Tibial nerve (tissue), 4 donors: ENCODE measurements at places on chromosomes 3 and 15.

DNA sequence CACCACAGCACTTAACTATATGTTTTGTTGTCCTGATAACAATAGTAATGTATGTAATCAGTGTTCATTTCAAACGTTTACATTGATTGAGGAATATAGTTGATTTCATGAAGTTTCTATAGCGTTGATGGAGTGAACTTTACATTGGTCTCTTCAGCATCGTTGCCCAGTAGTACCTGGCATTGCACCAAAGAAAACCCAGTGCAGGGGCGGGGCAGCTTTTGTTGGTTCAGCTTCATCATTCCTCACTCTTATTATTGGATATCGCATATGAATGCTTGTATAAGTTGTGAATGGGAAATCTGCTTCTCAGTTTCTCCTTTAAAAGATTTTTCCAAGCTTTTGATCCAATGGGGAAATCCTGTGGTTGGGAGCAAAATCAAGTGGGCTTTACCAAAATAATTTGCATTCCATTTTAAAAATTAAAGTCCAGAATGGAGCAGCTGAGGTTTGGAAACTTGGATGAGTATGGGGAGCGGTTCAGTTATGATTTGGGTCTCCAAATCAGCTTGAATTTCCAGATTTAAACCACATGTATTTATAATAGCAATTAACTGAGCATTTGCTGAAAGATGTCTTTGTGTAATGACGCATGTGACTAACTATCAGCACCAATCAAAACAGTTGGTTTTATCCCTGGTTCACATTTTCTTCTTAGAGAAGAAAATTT lies 213.7 kb downstream of the ALCAM start:
- no peak for DNase-seq

GRCh38 chr15:60649845-60650548 lies 171.1 kb upstream of the ICE2 start:
- no peak for DNase-seq

GRCh38 chr3:68919000-68919399 lies 13.3 kb downstream of the TAFA4 start:
- no peak for DNase-seq

GRCh38 chr3:71432044-71432975 lies 151.2 kb downstream of the FOXP1 start:
- no peak for DNase-seq

GRCh38 chr15:81888748-81889484 lies 156.9 kb downstream of the MEX3B start:
- DNase-seq = no peak

GRCh38 chr3:138245026-138245425 lies 57.9 kb downstream of the ARMC8 start:
- no peak for DNase-seq

DNA sequence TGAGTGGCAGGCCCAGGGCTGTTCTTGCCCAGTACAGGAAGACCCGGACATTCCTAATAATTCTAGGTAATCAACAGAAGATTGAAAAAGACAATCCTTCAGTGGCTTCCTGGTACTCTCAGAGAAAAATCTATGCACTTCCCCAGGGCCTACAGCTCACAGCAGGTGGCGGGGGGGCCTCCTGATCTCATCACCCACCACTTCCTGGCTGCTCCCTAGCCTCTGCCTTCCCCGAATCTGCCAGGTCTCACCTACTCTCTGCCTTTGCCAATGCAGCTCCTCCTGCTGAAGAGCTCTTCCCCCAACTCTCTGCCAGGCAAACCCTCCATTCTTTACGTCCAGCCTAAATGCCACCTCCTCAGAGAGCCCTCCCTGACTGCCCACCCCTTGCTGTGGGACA lies 37.5 kb downstream of the EHD4 start:
- DNase-seq = no peak

- DNase-seq = no peak
These were observed 26.6 kb upstream of the STIMATE start for GRCh38 chr3:52923963-52924362.

DNA sequence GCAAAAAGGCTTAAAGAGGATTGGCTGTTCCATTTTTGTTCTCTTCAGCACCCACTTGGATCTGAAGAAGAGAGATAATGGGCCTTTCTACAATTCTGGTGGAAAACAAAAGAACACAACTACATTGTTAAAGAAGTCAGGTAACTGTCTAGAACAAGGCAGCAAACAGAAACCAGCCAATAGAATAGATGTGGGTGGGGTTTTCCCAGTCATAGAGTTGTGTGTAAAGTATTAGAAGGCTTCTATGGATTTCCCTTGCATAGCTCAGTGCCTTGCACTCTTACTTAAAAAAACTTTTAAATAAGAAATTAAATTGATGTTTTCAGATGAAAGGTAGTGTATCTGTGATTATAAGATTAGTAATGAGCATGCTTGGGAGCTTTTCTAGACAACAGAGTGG lies 462.7 kb upstream of the ATP11B start:
- DNase-seq = no peak

DNA sequence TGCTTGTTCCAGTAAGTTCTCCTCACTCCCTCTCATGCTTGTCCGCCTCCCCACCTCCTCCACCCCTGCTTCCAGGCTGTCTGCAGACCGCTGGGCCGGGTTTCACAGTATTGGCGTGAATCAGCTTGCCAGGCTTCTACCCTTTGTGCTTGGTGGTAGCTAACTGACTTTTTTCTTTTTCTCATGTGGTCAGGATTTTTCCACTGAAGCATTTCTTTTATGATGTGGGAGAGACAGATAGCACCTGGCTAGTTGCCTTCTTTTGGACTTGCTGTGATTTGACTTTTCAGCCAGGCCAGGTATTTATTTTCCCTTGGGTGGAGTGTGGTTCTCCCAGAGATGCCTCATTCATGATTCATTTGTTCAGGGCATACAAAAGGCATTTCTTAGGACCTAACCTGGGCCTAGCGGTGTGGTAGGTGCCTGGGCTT lies 60.6 kb downstream of the ST6GAL1 start:
- no peak for DNase-seq

- DNase-seq = no peak
These were observed 916 bp downstream of the IDH3A start for GRCh38 chr15:78149805-78150751.
